ENCODE measurements at places on chromosomes 7 and 10. TPM values are rescaled to one million over a fixed set of nuclear protein-coding genes. Genes with fewer than 3 reads are reported as not detected.

TMEM236 gene
- 0.06 TPM for total RNA-seq

AKR1B15 gene
- not detected for total RNA-seq

PTPRZ1 gene
- total RNA-seq, result 154 TPM

IL6 gene
- not detected for total RNA-seq

TMEM176A gene
- 0.62 TPM for total RNA-seq

OAT gene
- 40.8 TPM for total RNA-seq

GJD4 gene
- total RNA-seq, result not detected

NEURL1 gene
- total RNA-seq, result 0.06 TPM

CNPY1 gene
- not detected for total RNA-seq
